AG08396 (cell line): ENCODE measurements at places on chromosomes 7 and 10.
A peak's percentile ranks its signal among the peaks of the same experiment; 100 is the strongest.

DNA sequence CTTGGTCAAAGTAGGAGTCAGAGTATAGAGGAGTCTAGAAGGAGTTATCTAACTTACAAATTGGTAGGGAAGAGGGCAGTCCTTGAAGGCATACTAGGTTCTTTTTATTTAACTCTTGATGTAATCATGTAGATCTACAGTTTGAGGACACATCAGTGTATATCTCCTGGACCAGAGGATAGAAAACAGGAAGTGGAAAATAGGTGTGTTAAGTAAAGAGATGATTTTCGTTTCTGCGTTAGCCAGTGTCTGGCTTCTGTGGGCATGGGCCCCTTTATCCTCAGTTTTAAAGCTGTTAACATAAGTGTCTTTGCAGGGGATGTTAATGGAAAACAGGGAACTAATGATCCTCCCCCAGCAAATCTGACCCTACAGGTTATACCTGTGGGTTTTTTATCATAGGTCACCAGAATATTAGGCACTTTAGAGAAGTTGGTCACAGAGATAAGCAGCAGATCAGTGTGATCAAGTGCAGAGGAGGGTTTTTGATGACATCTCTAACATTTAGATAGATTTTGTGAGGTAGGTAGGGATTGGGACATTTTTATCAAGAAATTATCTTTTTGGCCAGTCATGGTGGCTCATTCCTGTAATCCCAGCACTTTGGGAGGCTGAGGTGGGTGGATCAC is 58.6 kb upstream of the PRSS1 start:
- no peak for DNase-seq

- DNase-seq, result no peak
Measured at GRCh38 chr10:12750526-12751201, 250.8 kb downstream of the CCDC3 start.

GRCh38 chr7:33813331-33813730 is 92.0 kb upstream of the BMPER start:
- no peak for DNase-seq

DNA sequence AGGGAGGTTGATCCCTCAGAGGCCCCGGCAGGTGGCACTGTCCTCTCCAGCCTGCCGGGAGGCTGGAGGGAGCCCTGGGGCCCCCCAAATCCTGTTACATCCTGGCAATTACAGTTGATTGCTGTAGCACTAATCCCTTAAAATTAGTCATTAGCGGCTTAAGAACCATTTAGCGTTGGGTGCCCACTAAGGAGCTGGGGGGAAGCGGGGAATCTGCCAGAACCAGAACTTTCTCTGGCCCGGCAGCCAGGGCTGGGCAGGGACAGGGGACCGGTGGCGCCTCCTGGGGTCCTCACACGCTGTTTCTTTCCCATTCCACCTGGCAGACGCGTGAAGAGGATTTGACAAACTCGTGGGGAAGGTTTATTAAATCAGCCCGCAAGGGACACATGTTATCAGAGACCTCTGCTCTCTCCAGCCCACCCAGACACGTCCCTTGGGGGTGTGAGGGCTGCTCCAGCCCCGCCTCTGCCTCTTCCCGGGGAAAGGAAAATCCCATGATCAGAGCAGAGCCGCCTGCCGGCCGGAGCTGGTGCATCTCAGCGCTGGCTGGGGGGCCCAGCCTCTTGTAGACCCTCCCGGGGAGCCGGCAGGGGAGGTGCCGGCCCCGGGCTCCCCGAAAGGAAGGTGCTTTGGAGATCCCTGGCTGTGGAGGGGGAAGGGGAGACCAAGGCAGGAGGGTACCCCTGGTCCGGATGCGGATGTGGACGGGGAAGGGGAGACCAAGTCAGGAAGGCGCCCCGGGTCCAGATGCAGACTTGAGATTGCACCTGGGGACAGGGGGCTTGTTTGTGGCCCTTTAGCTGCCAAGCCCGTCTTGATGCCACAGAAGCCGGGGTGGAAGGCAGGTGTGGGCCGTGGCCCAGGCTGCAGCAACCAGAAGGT is 142.7 kb downstream of the ELFN1 start:
- peak; percentile 41 for DNase-seq

DNA sequence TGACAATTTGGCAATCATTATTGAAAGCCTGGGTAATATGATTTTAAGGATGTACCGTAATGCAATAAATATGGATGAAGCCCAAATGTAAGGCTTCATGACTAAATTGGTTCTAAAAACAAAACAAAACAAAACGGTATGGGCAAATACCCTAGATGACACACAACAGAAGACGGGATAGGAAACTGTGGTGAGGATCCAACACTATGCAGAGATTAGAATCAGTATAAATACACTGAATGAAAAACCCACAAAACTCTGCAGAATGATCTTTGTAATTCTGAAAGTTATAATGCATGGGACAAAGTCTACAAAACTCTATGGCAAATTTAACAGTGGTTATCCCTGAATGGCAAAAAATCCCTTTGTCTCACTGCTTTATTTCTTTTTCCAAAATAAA is 57.6 kb downstream of the MALSU1 start:
- no peak for DNase-seq

- DNase-seq, result no peak
Measured at GRCh38 chr10:113927440-113927839, 73.0 kb downstream of the NHLRC2 start.

GRCh38 chr10:110304394-110304779 is 333 bp downstream of the SMNDC1 start:
- DNase-seq, result peak; percentile 67

GRCh38 chr10:67785098-67785497 is 52.9 kb downstream of the DNAJC12 start:
- no peak for DNase-seq

DNA sequence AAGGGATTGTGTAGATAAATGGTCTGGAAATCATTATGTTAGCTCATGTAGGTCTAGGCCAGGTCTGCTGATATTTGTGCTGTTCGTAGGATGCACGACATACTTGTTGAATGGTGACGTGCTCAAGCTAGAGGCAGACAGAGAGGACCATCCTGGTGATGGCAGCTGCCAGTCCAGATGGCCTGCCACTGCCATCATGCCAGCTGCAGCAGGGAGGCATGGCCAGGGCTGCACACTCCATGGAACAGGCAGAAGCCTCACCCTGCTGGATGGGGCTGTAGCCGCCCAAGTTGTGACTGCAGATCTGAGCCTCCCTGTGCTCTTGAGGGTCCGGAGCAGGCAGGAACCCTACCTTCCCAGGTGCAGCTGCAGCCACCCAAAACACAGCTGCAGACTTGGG is 80.3 kb downstream of the SPDYE5 start:
- no peak for DNase-seq

- no peak for DNase-seq
Measured at GRCh38 chr10:78802431-78802830, 266.3 kb upstream of the ZMIZ1 start.

DNA sequence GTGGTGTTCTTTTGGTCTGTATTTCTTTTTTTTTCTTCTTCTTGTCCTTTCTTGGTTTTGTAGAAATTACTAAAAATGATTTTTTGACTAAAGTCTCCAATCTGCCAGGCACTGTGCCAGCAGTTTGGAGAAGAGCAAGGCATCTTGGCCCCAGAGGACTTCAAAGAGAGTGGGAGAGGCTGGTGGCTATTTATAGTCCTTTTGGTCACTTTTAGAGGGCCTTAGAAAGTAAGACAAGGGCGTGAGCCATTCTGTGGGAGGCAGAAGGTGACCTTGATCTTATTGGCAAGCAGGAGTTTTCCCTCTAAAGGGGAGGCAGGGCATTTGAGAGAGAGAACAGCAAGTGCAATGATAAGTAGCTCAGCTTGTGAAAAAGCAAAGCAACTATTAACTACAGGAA is 211.9 kb downstream of the GALNT17 start:
- no peak for DNase-seq

GRCh38 chr7:3080106-3080505 is 36.4 kb upstream of the CARD11 start:
- DNase-seq, result no peak

DNA sequence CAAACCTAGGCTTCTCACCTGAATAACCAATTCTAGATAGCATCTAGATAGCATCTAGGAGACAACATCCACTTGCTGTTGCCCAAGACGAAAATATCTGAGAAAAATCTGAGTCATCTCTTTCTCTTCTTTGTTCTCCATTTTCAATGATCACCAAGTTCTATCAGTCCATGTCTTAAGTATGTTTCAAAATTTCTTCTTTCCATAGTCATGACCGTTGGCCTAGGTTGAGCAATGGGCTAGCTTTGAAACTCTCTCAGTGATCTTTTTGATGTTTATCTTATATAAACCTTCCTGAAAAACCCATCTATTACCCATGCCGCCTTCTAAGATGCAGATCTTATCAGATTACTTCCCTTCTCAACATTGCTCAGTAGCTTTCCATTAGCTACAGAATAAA is 23.4 kb upstream of the CASD1 start:
- no peak for DNase-seq

GRCh38 chr10:88802523-88803285 is at the start of gene LIPM:
TSS of gene LIPM (plus strand) at chr10:88802730. CDS start at chr10:88802897, 167 bp downstream.
- DNase-seq, result no peak

- DNase-seq, result no peak
Measured at GRCh38 chr10:13862546-13863233, 275.9 kb downstream of the PRPF18 start.

DNA sequence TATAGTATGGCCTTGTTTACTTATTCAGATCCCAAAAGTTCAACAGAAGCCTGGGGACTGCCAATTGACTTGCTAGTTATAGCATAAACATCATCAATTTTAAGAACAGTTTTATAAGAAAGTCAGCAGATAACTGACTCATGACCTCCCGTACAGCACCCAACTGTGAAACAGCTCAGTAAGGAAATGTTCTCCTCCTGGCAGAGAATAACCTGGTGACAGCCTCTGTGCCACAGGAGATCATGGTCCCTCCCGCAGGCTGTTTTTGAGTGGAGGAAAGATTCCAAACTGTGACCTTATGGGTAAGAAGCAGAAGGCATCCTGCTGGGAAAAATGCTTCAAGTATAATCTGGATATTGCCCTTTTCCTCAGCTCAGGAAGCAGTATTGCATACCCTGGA is 182.5 kb downstream of the SEMA3D start:
- DNase-seq, result no peak

DNA sequence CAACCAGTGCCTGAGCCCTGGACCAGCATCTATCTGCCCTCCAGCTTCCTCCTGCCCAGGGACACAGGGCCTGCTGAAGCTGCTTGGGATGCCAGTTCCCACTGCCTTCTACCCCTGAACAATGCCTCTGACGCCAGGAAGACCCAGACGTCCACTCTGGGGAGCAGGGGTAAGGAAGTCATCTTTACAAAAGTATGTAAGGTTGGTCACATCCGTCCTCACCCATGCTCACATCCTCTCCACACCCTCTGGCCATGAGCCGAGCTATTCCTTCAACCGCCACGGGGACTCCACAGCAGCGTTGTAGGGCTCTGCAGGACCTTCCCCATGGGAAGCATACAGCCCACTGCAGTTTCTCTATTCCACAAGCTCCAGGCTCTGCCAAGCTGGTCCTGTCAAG is 58.5 kb downstream of the CLRN3 start:
- DNase-seq, result no peak

GRCh38 chr10:7185367-7185690 is 225.5 kb downstream of the SFMBT2 start:
- DNase-seq, result no peak

GRCh38 chr7:104275900-104276299 is 52.5 kb upstream of the LHFPL3 start:
- no peak for DNase-seq

GRCh38 chr10:4701016-4701415 is 125.0 kb upstream of the AKR1E2 start:
- DNase-seq, result no peak

- no peak for DNase-seq
Measured at GRCh38 chr10:47357131-47357582, 9.0 kb downstream of the RBP3 start.

DNA sequence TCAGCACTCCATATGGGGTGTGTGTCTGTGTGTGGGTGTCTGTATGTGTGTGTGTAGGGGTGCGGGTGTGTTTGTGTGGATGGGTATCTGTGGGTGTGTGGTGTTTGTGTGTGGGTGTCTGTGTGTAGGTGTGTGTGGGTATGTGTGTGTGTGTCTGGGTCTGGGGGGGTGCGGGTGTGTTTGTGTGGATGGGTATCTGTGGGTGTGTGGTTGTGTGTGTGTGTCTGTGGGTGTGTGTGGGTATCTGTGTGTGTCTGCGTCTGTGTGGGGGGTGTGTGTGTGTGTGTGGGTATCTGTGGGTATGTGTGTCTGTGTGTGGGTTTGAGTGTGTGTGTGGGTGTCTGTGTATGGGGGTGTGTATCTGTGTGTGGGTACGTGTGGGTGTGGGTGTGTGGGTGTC is 148.7 kb downstream of the RGS10 start:
- no peak for DNase-seq

DNA sequence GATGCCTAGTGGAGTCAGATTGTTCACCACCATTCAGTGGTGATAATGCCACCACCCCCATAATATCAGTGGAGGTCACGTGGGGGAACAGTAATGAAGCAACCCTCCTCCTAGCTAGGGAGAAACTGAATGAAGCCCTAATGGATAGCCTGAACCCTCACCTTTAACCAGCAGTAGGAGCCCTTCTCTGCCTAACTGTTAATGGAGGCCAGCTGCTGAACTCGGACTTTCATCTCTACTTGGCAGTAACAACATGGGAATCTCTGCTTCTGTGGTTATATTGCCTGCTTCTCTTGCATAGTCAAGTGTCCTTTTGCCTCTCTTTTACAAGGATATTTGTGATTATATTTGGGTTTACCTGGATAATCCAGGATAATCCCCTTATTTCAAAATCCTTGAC is 1097.9 kb downstream of the REEP3 start:
- no peak for DNase-seq

GRCh38 chr7:50404392-50404791 is 45.8 kb downstream of the FIGNL1 start:
- no peak for DNase-seq

GRCh38 chr10:97896756-97897358 is 47.2 kb downstream of the GOLGA7B start:
- no peak for DNase-seq

- no peak for DNase-seq
Measured at GRCh38 chr10:124632064-124632531, 112.1 kb downstream of the FAM53B start.

- DNase-seq, result no peak
Measured at GRCh38 chr7:158843771-158844170, 12.6 kb upstream of the DYNC2I1 start.

GRCh38 chr7:103912891-103913605 is 76.4 kb downstream of the RELN start:
- no peak for DNase-seq

DNA sequence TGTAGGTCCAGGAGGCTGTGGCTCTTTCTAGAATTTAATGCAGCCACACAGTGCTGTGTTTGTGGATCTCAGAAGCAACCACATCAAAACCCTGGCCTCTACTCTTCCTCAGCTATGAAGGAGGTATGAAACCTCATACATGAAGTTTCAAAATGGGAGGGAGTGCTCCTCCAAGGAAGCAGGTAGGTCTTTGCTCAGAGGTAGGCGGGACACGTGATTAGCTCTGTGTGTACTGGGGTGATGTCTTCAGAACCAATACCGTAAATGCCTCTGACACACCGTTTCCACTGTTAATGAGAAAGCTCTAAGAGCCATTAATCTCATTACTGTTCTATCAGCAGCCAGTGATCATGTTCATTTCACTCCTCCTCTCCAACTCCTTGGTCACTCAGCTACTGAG is 126.1 kb downstream of the PLXNA4 start:
- DNase-seq, result no peak
